Hindlimb muscle (tissue), 1 donor: ENCODE measurements at places on chromosomes 3 and 15. TPM values are rescaled to one million over a fixed set of nuclear protein-coding genes. Genes with fewer than 3 reads are reported as not detected.

The DUOXA2 gene
- not detected for polyA plus RNA-seq

The CEMIP gene
- 2.1 TPM for polyA plus RNA-seq

DNA sequence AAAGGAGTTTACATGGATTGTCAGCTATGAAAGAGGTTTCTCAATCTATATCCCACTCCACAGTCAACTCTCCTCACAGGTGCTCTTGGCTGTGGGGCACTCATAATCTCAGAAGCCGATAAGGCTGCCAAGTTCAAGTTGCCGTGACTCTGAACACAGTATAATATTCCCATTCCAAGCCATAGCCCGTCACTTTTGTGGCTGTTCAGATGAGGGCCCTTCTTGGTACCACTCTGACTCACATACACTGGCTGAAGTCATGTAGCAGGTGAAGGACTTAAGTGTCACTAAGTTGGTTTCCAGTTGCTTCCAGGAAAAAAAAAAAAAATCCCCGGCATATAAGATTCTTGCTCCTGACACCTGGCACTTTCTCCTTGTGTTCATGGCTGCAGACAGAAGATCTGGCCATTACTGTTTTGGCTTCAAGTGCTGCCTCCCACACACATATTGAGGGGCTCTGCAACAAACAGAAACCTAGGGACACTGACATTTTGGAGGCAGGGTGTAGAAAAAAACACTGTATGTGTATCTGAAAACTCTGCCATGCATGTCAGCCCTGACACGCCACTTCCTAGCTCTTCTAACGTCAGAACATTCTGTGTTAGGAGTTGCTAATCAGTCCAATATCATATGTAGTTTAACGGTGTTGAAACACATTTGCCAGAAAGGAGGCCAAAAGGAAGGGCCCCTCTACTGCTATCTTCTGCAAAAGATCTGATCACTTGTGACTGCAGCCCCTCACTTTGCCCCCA lies 170.2 kb upstream of the ICE2 start:
- no peak for DNase-seq

GRCh38 chr3:69806735-69807438 lies 67.6 kb downstream of the MITF start:
- DNase-seq = no peak
